T1000 (cell line): ENCODE measurements at places on chromosomes 7 and 10.

DNA sequence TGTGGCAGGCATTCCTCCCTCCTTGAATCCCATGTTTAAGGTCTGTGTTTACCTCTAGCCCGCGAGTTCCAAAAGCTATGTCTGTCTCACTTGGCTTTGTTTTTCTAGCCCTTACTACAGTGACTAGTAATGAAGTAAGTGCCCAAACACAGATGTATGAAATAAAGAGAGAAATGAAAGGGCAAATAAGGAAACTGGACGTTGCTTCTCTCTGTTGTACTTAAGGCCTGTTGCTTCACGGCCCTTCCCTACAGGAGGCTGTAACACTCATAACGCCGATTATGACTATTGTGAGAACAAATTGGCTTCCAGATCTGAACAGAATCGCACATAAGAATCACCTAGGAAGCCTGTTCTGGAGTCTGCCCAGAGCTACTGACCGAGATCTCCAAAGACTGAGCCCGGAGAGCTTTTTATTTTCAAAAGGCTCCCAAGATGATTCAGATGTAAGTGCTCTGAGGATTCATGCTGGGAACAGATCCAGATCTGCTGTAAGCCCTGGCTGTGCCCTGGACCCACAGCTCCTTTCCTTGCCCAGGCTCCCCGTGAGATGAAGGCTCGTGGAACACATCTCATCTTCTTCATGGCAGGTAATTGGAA lies 432.6 kb downstream of the SDK1 start:
- no peak for DNase-seq

- no peak for DNase-seq
Observed at GRCh38 chr10:118950997-118951637, 78.4 kb upstream of the NANOS1 start.

DNA sequence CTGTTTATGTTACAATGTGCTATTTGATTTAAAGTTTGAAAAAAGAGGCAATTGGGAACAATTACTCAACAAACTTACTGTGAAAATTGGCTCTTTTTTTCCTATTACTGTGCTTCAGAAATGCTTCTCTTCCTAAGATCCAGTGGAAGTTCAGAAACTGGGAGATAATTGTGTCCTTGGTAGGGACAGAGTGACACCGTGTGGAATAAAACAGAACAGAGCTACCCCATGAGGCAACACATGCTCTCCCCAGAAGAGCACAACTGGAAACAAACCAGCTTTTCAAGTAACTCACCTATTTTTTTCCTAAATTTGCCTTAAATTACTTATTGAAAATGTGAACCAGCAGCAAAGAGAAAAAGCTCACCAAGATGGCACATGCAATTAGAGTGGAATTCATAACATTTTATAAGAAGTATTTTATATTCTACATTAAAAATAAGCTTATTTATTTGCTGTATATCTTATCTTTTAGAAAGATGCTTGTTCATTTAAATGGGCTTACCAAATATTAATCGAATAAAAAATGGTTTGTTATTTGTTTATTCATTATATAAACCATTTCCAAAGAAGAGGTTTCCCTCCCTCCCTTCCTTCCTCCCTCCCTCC lies 346.1 kb upstream of the ANKRD30A start:
- DNase-seq = peak; percentile 3

GRCh38 chr7:115145512-115145911 lies 223.6 kb downstream of the MDFIC start:
- DNase-seq = no peak

DNA sequence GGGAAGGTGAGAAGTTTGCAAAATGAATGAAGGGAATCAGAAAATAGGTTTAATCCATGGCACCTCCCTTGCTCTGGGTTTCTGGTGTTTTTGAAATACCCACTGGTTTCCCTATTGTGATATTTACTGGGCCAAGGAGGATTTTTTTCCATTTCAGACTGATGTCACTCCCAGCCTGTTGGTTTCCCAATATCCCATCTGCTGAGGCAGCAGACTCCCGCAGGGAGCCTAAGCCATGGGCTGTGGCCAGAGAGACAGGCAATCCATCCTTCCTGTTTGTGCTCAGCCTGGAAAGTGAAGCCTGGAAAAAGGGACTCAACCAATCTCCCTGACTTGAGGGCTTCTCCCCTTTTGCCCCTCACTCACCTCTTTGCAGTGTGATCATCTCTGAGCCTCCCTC lies 22.8 kb downstream of the FAM107B start:
- no peak for DNase-seq

DNA sequence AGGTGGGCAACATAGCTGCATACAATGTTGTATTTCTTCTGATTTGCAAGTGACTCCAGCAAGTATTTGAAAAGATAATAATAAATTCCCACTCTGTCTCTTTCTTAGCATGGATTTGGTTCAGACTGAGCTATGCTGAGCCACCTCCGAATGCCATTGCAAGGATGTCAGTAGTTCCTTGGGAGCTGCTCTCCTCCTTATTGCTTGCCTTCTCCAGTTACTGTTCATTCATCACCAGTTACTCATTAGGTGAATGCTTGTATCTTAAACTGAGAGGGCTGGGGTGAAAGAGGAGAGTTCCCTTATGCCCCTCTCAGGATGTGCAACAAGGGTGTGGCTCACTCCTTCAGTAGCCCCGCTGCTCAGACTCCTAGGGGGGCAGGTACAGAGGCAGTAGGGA lies 78.4 kb upstream of the PRKAR2B start:
- DNase-seq = no peak

GRCh38 chr10:132577350-132578003 lies 39.9 kb downstream of the INPP5A start:
- no peak for DNase-seq

- no peak for DNase-seq
Observed at GRCh38 chr10:57809961-57810360, 457.7 kb downstream of the IPMK start.

GRCh38 chr7:33325754-33326484 lies 196.6 kb downstream of the BBS9 start:
- DNase-seq = no peak

GRCh38 chr7:130960208-130960988 lies 226.4 kb upstream of the KLF14 start:
- no peak for DNase-seq

DNA sequence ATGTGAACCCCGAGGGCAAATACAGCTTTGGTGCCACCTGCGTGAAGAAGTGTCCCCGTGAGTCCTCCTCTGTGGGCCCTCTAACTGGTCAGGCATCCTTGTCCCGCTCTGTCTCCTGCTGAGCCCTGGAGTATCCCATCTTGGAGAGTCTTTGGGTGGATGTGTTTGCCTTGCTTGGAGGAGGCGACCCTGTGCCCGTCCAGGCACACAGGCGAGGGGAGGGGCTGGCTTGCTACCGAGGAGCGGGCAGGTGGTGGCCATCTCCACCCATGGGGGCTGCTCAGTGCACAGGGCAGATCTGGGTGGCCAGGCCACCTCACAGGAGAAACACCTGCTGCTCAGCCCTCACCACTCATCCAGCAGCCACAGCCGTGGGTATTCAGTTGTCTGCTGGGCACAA lies 135.3 kb downstream of the EGFR start:
- DNase-seq = no peak

- DNase-seq = no peak
Observed at GRCh38 chr10:101121654-101122031, 9.5 kb upstream of the TLX1 start.

DNA sequence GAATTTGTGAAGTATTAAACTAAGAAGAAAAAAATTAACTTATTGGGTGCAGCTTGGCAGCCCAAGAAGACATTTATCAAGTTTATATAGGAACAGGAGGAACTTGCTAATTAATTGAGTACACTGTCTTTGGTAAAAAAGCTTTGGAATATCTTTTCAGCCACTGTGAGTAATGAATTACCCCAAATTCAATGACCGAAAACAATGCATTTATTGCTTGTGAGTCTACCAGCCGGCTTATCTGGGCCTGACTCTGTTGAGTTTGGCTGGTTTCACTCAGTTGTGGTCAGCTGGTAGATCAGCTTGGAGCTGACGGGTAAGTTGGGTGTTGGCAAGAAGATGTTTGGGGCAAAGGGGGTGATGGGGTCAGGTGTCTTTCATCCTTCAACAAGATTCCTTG lies 11.6 kb downstream of the GNG11 start:
- no peak for DNase-seq

DNA sequence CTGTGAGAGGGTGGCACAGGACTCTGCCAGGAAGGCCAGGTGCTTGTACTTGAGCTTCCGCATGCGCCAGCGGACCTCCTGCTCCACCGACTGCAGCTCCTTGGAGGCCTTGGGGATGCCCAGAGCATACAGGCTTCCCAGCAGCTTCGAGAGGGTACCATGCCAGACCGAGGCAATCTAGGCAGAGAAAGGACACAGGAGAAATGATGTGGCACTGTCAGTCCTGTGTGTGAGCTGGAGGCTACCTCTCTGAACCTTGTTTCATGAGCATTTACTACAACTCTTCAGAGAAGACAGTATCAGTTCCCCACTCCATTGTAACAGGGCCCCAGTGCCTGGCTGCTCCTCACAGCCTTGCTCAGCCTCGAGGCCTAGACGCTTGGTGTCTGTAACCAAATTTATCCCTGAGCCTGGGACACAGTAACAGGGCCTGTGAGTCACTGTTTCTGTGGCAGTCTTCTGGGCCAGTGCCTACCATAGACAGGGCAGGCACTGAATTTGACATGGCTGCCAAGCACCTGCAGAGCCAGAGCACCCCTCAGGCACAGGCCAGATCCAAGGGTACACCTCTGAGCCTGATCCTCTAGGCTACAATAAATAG lies 5.8 kb downstream of the TBRG4 start:
- no peak for DNase-seq

- DNase-seq = no peak
Observed at GRCh38 chr7:33388332-33388731, 259.0 kb downstream of the BBS9 start.

DNA sequence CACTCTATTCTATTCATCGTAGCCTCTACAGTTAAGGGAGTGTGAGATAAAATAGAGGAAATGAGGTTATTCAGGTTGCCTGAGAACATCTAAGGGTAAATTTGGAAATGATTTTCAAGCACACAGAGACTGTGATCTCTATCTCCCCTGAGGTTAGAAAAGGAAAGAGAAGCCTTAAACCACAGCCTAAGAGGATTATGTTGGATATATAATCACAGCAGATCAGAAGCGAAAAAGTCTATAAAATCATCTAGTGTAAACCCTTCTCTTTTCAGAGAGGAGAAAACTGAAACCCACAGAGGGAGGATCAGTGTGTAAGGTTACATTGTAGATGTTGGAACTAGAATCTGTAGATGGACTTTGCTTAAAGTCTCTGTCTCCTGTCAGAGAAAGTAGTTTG lies 90.6 kb upstream of the SEMA3E start:
- no peak for DNase-seq

DNA sequence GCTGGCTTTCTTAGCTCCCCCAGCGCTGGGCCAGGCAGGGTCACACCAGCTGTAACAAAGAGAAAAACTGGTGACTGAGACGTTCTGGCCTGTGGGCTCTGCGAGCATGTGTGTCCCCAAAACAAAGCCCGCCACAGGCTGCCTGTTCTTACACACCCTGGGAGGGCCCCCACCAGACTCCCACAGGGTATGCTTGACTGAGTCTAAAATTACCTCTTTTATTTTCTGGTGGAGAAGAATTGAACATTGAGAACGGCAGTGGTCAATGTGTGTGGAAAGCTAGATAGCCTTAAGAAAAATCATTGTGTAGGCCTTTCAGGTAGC lies 808 bp downstream of the C10orf71 start:
- DNase-seq = no peak

DNA sequence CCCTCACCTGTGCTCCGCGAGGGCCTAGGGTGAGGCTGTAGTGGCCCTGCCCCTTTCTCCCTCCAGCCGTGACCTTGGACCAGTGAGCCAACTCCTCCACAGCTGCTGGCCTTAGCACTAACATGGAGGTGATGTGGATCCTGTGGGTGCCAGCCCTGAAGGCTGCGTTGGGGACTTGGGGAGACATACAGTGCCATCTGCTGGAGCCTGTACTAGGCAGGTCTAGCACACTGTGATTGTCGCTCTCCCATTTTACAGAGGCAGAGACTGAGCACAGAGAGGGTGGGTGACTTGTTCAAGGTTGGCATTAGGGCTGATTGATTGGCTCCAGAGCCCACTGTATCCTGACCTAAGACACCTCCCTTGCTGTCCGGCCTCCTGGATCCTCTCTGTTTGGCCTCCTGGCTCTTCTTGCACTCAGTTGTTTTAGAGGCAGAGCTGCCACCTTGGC lies 37.6 kb downstream of the PRF1 start:
- DNase-seq = no peak

- no peak for DNase-seq
Observed at GRCh38 chr7:94409200-94409948, 14.7 kb downstream of the COL1A2 start.

DNA sequence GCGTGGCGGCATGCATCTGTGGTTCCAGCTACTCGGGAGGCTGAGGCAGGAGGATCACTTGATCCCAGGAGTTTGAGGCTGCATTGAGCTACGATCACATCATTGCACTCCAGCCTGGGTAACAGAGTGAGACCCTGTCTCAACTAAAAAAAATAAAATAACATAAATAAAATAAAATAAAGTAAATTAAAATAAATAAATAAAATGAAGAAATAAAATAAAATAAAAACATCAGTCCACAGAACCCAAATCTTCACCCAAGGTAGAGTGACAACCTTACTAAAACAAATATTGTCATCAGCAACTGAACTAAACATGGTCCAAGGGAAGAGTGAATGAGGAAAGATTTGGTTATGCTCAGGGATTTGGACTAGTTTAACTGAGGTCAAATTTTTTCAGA lies 24.8 kb upstream of the OCM2 start:
- no peak for DNase-seq

DNA sequence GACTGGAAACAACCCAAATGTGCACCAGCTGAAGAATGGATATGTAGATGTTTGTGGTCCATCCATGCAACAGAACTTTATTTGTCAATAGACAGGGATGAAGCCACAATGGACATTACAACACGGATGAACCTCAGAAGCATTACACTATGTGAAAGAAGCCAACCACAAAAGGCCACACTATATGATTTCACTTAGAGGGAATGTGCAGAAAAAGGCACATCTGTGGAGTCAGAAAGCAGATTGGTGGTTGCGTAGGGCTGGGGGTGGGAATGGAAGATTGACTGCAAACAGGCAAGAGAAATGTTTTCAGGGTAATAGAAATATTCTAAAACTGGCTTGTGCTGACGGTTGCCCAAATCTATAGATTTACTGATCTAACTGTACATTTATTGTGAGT lies 34.3 kb upstream of the WASHC2A start:
- DNase-seq = no peak

DNA sequence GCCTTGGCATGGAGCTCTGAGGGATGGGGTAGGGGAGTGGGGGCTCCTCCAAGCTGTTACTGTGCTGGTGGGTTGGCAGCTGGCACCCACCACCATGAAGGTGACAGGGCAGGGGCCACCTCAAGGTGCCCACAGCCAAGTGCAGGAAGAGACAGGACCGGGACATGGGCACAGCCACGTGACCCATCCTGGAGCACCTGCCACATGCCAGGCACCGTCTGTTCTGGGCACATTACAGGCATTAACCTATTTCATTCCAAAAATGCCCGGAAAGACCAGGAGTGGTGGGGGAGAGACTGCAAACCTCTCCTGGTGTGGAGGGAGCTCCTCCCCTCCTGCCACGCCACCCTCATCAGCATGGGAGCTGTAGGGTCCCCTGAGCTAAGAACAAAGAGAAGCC lies 56.7 kb downstream of the CAMK2B start:
- no peak for DNase-seq

DNA sequence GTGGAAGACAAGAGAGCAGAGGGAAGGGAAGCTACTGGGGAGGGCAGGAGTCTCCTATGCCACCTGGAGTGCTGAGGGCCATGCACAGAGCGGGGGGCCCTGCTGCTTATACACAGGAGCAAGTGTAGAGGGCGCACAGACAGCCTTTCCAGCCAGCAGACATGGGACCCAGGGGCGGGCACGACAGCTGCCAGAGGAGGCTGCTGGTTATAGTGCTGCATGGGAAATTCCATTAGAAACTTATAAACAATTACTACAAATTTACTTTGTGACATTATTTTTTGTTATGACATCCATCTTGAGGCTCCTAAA lies 90.5 kb downstream of the WDFY4 start:
- no peak for DNase-seq
